ENCODE measurements at places on chromosomes 2 and 18.
A peak's percentile ranks its signal among the peaks of the same experiment; 100 is the strongest.

DNA sequence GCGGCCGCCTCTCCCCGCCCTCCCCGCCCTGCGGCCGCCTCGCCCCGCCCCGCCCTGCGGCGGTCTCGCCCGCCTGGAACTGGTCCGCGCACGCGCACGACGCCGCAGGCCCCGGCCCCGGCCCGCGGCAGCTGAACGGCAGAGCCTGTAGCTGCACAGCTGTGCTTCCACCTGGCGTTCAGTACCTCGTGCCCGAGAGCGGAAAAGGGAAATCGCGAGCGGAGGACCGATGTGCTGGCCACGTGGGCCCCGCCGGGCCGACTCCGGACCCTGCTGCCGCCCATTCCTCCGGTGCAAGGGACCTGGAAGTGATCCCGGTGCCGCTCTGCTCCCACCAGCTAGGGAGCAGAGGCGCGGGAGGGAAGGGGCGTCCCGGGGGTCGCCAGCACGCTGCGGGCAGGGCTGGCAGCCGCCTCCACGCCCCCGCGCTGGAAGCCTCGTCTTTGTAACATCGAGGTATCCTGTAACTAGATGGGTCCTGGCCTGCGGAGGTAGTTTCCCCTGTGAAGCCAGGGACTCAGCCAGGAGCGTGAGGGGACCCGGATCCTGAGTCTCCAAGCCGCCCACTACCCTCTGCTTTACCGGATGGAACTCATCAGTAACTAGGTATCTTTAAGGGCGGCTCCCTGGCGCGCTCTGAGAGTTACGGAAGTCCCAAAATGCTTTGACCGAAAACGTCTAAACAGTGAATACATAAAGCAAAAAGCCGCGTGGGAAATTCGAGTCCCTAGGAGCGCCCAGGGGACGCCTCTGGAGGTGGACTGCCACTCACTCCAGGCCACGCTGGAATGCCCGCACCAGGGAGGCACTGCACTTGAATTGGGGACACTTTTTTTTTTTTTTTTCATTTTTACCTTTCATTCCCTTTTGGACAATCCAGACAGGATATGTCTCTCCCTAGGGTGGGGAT lies 704 bp upstream of the ODC1 start:
- DNase-seq, result peak; percentile 73

DNA sequence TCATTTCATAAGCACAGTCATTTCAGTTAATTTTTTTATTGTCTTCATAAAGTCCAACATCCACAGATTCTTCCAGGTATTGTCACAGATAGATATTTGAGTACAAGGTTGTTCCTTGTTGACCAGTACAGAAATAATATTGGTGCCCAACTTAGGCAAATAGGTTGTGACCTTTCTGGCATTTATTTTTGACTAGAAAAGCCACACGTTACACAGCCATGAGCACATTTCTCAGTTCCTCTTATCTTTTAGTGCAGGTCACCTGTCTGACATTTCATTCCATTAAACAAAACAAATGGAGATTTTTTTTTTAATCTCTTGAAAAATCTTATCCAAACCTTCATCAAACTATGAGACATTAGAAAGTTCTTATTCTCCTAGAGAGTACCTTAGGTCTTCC lies 428.8 kb downstream of the ZNF521 start:
- no peak for DNase-seq

- no peak for DNase-seq
These were observed 34.0 kb downstream of the HAT1 start for GRCh38 chr2:171956135-171956825.

DNA sequence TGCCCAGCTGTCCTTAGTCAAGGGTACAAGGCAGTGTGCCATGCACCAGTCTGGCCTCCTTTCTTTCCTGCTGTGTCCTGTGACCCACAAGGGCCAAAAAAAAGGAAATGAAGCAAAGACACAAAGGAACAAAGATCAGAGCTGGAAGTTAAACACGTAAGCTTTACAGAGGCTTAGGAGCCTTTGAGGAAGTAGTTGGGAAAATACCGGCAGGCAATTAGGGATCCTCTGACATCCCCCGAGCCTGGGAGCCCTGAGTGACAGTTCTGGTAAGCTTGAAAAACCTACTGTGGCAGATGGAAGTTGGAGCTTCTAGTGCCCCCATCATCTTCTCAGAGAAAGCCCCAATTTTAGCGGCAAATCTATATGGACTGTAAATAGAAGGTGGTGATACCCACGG lies 78.5 kb downstream of the SPRED2 start:
- no peak for DNase-seq

DNA sequence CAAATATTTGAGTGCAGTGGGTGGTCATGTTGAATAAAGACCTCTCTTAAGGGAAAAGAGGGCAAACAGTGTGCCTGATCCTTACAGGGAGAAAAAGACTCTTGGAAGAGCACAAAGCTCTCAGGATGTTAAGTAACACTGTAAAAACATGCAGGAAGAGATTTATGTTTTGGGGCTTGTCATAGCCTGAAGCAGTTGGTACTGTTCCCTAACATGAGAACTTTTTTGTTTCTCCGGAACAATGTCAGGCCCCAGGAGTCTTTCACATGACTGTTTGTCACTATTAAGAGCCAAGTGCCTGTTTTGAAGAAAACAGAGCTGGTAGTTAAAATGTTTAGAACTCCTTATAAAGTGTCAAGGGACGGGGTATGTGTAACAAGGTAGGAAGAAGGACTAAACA lies 83.7 kb upstream of the B3GNT2 start:
- no peak for DNase-seq

DNA sequence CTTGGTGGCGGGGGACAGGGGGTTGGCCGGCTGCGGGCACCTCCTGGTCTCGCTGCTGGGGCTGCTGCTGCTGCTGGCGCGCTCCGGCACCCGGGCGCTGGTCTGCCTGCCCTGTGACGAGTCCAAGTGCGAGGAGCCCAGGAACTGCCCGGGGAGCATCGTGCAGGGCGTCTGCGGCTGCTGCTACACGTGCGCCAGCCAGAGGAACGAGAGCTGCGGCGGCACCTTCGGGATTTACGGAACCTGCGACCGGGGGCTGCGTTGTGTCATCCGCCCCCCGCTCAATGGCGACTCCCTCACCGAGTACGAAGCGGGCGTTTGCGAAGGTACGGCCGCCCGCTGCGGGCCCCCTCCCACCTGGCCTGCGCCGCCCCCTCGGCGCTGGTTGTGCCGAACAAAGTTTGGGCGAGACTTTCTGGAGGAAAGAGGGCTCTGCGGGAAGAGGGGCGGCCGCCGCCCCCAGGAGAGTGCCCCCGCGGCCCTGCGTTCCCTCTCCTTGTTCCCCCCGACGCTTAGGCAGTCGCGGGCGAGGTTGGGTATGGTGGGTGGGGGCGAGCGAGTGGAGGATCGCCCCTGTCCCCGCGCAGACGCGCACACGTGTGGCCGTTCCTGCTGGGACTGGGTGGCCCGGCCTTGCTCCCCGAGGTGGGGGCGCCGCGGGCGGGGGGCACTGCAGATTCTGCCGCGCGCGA lies 866 bp downstream of the CRIM1 start:
- DNase-seq, result no peak

DNA sequence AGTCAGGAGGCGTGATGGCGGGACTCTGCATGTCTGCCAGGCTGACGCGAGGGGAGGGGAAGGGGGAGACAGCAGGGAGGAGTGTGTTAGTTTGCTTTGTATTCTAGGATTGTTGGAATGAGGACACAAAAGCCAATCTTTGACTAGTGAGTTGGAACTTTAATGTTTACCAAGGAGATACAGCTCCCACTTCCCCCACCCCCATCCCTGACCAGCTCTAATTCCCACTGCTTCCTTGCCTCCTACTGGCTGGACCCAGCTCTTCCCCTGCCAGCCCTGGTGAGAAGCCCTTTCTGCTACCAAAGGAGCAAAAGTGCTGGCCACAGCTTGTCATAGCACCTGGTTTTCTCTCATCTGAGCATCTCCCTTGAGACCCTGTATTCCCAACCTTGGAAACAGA lies 84.5 kb downstream of the CELF4 start:
- no peak for DNase-seq

DNA sequence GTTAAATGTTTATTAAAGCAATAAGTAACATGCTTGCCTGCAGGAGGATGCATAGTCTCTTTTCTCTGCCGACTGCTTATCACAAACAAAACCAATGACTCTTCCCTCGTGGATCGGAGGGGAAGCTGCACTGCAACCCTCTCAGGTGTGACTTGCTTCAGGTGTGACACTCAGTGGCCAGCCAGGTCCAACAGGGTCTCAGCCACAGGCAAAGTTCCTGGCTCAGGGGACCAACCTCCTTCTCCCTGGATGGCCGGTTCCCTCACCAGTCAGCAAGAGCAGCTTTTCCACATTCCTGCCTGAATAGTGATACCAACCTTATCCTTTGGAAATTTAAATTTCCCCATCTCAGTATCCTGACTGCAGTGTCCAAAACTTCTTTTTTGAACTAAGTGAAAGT lies 383.5 kb downstream of the CMPK2 start:
- DNase-seq, result no peak

GRCh38 chr2:104768694-104769093 lies 85.2 kb upstream of the POU3F3 start:
- no peak for DNase-seq

- no peak for DNase-seq
These were observed 136.7 kb downstream of the ANTXR1 start for GRCh38 chr2:69149631-69150215.

DNA sequence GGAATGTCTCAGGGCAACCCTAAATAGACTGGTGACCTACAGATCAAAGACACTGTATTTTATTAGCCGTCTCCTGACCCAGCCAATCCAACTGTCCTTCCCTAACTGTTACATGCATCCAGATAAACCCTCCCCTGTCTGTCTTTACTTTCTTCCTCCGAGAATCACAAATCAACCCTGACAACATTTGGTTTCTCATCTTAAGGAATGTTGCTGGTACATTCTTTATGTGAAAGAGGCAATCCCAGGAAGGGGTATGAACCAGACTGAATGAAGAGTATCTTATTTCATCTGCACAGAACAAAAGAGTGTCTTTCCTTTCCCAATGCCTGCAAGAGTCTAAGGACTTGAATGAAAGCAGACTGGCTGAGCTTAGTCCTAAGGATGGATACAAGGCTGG lies 113.9 kb upstream of the LTBP1 start:
- DNase-seq, result no peak

GRCh38 chr18:29250259-29250658 lies 1073.3 kb upstream of the CDH2 start:
- DNase-seq, result no peak

GRCh38 chr2:210919128-210919527 lies 362.7 kb downstream of the CPS1 start:
- no peak for DNase-seq
